CD4-positive, alpha-beta T cell treated with Interleukin-15 for 1 hour (primary cell): ENCODE measurements at places on chromosomes 12 and 14.

DNA sequence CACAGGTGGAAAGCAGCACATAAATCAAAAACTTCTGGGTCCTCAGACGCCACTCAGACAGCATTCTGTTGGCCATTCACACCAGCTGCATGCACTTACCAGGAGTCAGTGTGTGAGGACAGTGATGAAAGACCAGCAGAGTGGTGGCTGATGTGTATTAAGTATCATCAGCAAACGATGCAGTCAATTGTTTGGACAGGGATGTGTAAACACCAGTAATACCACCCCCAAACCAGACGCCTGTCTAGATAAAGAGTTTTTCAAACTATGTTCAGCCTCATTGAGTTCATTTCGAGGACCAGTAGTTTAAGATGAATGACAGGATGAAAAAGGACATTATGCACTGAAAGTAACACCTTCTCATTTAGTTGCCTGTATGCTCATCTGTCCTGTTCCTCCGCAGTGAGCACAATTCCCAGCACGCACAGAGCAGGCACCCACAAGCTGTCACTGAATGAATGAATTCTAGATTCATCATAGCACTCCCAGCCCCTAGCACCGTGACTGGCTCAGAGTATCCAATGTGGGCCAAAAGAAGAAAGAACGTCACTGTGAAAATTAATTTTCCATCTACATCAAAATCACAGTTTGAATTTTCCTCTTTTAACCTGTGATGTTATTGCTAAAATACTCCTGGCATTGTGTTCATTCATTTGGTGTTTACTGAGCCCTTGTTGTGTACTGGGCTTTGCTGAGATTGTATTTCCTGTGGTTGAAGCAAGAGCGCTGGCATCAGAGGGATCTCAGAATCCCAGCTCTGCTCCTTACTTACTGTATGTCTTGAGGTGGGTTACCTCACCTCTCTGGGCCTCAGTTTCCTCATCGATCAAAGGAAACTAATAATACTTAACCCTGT lies 124.8 kb upstream of the NOS1 start:
- no peak for DNase-seq

- DNase-seq, result no peak
These were observed 41.6 kb downstream of the GUCY2C start for GRCh38 chr12:14654842-14655241.

DNA sequence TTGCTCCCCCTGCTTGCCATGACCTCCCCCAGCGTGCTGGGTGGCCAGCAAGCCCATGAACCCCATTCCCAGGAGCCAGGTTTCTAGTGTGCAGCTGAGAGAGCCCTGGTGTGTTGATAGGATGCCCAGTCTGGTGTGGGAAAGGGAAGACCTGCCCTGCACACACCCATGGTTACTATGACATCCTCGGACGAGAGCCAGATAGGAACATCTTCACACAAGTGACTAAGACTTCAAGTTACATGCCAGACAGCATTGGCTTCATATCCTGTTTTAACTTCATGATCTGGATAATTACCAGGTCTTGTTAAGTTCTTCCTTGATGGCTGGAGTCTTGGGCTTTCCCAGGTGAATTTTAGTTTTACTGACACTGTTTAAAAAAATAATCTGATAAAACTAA lies 196.6 kb upstream of the EGLN3 start:
- DNase-seq, result no peak

DNA sequence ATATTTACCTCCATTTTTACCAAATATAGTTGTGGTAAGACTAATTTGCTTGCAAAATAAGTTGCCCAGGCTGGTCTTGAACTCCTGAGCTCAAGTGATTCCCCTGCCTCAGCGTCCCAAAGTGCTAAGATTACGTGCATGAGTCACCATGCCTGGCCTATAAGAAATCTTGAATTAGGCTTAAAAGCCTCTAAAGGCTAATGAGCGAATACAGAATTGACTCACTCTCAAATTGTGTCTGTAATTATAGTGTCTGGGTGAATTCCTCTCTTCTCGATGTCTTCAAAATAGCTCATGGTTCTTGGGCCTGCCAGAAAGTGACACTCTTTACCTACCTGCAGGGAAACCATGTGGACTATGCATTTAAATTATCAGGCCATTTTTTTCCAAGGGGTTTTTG lies 403.5 kb downstream of the SLC16A7 start:
- no peak for DNase-seq

DNA sequence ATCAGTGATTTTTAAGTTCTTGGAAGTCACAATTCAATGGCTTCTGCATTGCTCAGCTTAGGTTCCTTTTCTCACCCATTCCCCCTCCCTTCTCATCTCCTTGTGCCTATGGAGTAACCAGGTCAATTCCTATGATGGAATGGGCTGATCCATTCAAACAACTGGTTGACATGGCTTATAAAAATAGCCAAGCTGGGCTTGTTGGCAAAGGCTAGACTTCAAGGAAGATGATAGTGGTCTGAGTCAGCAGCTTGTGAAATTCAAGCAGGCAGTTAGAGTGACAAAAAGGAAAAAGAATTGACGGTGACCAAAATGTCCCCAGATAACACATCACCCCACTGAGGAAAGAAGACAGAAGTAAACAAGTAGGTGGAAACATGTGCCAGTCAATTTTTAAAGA lies 119.9 kb upstream of the PCED1B start:
- no peak for DNase-seq

- no peak for DNase-seq
These were observed 676 bp downstream of the MRPL42 start for GRCh38 chr12:93468008-93468371.

- DNase-seq, result no peak
These were observed 3.3 kb upstream of the ING4 start for GRCh38 chr12:6666211-6666610.

GRCh38 chr14:22097586-22098292 lies 424.1 kb upstream of the OR4E1 start:
- DNase-seq, result no peak

GRCh38 chr14:92507174-92507768 lies 6.3 kb upstream of the RIN3 start:
- peak; percentile 48 for DNase-seq

- DNase-seq, result no peak
These were observed 442.9 kb upstream of the ATP2B1 start for GRCh38 chr12:90151491-90152015.

- no peak for DNase-seq
These were observed 60.7 kb upstream of the VPS33A start for GRCh38 chr12:122327014-122327413.

GRCh38 chr12:131002216-131002631 lies 48.5 kb downstream of the ADGRD1 start:
- DNase-seq, result no peak

- DNase-seq, result no peak
These were observed 1.6 kb downstream of the TMEM260 start for GRCh38 chr14:56581041-56581727.

- no peak for DNase-seq
These were observed 1334.1 kb downstream of the FSCB start for GRCh38 chr14:43172899-43173548.

DNA sequence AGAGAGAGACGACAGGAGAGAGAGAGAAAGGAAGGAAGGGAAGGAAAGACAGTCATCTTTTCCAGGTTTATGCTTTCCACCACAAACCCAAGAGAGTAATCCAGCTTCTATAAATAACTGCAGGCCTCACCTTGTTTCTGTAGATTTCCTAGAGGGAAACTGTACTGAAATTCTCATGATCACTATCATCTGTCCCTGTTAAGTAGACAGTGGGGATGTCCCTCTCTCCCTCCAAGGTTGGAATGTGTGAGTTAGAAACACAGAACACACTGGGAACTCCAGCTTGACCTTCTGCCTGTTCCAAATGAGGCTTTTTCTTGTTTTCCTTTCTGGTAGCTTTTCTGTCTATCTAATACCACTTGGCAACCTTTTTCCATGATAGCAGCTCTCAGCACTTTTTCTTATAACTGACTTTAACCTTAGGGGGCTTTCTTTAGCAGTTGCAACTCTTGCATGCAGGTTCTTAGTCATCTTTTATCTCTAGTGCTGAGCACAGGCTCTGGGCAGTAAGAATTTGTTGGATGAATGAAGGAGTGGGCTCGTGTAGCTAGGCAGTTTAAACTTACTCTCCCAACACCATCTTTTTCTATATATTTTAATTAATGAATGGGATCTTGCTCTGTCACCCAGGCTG lies 22.8 kb upstream of the FBXO33 start:
- DNase-seq, result no peak

GRCh38 chr12:84502180-84502860 lies 410.3 kb downstream of the SLC6A15 start:
- DNase-seq, result no peak

GRCh38 chr12:85445060-85445938 lies 165.3 kb downstream of the ALX1 start:
- DNase-seq, result no peak

- no peak for DNase-seq
These were observed 32.8 kb downstream of the GIT2 start for GRCh38 chr12:109963330-109963729.

DNA sequence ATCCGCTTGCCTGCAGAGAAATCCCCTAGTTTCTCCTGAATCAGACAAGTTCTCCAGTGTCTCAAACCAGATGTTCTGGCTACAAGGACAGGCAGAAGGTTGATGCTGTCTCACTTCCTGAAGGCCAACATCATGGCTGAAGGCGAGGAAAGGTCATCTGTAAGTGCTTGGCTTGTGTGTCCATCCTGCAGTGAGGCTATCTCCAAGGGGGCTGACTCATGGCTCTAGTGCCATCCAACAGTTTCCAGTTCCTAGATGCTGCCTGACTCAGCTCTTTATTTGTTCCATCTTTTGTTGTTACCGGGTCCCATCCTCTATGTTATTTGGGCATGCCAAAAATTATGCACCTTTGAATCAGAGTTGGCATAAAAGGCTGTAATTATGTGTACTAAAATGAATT lies 232.1 kb upstream of the TBX3 start:
- DNase-seq, result no peak

- no peak for DNase-seq
These were observed 23.2 kb upstream of the PSMA6 start for GRCh38 chr14:35268946-35269345.

GRCh38 chr12:11618046-11618445 lies 31.4 kb upstream of the ETV6 start:
- no peak for DNase-seq

GRCh38 chr12:3078086-3078820 lies 1.1 kb downstream of the TSPAN9 start:
- DNase-seq, result no peak

DNA sequence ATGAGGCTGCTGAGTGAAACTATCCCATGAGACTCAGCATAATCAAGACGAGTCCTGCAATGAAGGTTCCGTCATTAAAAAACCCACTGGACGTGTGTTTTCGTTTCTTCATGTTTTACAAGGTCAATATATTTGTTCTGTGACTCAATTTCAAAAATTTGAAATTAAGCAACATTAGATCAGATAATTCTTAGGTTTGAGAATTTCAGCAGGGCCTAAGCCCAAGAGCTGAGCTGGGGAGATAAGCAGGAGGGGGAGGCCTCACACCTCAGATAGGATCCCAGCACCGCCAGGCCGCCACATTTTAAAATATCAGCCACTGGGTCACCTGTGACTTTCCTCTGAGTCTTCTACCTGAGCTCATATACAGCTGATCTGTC lies 13.3 kb downstream of the STX2 start:
- DNase-seq, result no peak

DNA sequence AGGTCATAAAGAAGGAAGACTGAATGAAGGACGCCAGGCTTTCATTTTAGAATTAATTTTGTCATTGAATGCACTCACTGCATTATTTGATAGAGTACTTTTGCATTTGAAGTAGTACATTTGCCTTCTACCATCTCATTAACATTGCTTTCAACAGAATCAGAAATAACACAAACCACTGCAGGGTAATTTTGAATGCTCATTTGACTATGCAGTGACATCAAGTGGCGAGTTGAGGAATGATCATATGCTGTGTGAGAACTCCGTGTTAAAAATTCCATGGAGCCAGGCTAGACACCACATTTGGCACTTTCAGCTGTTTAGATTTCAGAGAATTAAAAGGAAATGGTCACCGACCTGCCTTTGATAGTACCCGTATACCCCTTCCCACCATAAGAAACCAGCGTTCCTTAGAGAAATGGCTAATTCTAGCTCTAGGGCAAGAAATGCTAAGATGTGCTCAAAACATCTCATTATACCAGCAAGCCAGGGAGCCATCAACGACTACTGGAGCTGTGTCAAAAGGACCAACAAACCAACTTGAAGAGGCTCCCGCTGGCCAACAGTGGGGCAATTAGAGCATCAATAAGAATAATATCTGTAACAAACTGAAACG lies 16.5 kb downstream of the HEBP1 start:
- no peak for DNase-seq

DNA sequence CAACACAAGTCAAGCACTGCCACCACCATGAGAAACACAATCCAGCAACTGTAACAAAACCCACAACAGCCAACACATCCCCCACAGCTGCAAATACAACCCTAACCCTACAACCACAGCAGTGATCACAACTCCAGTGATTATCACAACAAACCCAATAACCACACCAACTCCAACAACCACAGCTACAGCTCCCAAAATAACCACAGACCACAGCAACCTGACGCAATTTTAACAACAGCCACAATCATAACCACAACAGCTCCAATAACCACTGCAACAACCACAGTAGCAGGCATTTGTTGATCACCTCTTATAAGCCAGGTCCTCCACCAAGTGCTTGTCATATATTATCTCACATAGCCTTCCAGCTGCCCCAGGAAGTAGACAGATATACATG lies 42.2 kb upstream of the FAM181A start:
- DNase-seq, result no peak

- no peak for DNase-seq
These were observed 21.5 kb upstream of the PTPRQ start for GRCh38 chr12:80422550-80422949.

DNA sequence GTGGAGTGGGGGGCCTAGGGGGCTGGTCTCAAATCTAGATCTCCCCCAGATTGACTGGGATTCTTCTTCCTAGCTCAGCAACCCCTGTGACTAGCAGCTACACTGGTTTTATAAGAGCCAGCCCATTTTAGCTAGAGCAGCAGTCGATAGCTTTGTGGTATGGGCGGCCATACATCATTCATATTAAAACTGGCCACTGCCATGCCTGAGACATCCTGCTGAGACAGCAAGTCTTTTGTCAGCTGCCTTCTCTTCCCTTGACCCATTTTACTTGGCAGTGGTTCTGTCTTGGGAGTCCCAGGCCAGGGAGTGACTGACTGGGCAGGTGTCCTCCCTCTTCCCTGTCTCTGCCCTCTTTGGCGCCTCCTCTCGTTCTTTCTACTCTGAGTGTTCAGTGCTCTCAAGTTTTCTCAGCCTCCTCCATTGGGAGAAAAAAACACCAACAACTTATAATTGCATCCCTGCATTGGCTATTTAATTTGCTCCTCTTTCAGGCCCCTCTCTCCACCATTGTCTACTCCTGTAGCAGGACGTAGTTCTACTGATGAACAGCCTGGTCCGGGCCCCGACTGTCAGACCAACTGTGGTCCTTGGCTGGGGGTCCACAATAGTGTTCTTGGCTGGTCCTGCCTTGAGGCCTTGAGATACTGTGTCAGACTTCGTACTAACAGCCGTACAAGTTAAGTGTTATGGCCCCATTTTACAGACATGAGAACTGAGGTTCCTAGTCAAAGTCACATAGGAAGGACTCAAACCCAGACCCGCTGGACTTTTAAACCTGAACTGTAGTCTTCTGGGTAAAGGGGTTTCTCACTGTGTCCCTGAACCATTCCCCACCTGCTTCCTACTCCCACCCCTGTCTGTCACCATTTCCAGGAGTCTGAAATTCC lies 18.3 kb upstream of the JDP2 start:
- DNase-seq, result no peak

- DNase-seq, result no peak
These were observed 1178.8 kb downstream of the VRK1 start for GRCh38 chr14:97975962-97976361.
